ENCODE measurements at places on chromosomes 7 and 10.

DNA sequence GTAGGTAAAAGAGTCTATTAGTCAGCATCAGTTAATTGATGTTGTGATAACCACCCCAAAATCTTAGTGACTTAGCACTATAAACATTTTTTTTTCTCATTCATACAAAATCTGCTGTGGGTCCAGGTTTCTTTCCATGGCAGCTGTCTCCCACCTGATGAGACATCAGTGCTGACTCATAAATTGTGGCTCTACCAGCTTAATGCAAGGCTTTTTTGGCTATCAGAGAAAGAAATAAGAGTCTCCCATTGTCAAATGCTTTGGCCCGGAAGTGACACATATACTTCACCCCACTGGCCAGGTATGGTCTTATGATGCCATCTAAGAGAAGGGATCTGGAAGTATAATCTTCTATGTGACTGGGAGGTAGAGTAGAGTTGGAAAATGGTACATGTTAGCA lies 14.5 kb downstream of the DNAJB9 start:
- no peak for DNase-seq

GRCh38 chr7:129940329-129940728 lies 12.4 kb downstream of the UBE2H start:
- no peak for DNase-seq

DNA sequence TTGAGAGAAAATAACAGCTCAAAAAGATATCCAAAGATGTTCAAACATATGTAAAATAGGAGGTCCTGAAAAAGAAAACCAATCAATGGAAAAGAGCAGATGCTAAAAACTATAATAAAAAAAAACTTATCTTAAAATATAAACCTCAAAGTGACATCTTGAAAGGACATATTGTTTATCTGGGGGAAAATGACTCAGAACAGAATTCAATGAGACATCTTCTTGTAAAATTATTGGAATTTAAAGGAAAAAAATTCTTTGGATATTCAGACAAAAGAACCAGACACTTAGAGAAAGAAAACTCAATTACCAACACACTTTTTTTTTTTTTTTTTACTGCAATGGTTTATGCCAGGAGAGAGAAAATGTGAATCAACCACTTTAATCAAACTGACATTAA lies 58.9 kb downstream of the NAMPT start:
- no peak for DNase-seq

DNA sequence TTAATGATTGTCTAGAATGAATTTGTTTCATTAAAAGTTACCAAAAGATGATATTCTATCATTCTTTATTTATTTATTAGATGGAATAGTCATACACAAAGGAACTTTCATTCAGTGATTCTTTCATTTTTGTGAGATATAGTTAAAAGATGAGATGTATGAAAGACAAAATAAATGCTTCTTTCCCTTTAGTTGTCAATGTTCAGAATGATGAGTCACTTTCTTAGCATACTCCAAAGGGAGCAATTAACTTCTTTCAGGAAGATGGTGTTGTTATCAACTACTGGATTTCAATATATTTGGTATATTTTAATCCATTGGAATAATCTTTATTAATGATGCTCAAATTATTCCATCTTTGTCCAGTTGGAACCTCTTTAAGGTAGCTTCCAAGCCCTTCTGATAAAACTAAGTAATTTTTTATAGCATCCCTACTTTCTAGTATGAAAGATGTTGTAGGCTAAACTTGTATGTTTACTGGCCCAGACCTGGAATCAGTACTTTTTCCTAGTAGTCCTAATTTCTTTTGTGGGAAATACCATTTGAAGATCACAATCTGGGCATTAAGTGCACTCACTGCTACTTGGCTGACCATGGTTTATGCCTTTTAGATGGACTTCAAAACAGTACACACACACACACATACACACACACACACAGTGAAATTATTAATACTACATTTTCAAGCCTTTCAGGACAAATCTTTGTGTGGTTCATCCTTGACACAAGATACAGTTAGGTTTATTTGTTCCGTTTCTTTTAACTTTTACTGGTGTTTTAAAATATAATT lies 2.5 kb downstream of the GIMAP7 start:
- no peak for DNase-seq

- no peak for DNase-seq
Measured at GRCh38 chr7:24227068-24227467, 56.9 kb upstream of the NPY start.

DNA sequence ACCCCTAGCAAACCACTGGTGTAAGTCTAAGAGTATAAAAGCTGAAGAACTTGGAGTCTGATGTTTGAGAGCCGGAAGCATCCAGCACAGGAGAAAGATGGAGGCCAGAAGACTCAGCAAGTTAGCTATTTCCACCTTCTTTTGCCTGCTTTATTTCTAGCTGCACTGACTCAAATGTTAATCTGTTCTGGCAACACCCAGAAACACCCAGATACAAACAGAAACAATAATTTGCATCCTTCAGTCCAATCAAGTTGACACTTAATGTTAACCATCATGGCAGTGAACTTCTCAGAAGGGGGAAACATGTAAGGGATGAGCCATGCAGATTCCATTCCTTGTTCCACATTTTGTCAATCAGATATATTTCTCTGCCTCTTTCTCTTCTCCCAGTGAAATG lies 101.8 kb upstream of the FERD3L start:
- no peak for DNase-seq

All from non-pigmented ciliary epithelial cell (primary cell).